Panc1 (cell line): ENCODE measurements at places on chromosomes 6 and 20.

DNA sequence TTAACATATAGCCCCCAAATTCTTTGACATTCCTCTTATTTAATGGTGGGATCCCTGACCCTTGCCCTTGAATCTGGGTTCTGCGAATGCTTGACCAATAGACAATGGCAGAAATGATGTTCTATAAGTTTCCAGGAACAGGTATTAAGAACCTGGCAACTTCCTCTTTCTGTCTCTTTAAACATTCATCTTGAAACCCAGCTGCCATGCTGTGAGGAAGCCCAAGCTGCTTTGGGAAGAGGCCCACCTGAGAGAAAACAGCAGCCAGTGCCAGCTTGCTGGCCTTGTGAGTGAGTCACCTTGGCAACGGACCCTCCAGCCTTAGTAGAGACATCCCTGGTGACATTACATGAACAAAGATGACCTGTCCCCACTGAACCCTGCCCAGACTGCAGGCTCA, 45.2 kb upstream of the RALY start:
- no peak for DNase-seq

- DNase-seq = no peak
These were observed 24.4 kb downstream of the SPDEF start for GRCh38 chr6:34531580-34532201.

DNA sequence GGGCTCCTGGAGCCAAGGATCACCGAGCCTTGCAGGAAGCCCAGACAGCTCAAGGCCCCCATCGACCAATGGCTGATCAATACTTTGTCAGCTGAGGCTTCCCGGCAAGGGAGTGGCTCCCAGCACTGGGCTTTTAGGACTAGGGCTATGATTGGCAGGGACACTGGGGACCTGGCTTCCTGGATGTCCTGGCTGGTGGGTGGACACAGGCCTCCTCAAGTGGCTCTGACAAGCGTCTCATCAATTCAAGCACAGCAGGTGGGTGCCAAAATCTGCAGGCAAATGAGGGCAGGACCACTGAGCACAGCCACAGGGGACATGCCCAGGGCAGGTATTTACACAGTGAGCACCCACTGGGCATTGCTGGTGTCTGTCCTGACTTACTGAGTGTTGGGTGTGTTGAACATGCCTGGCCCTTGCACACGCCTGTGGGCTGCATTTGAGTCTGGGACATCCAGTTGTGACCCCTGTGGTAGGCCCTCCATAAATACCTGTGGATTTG, 420.1 kb upstream of the SULF2 start:
- DNase-seq = no peak

- DNase-seq = no peak
These were observed 33.9 kb downstream of the PSMG4 start for GRCh38 chr6:3292431-3293197.

GRCh38 chr6:22737331-22737730, 168.0 kb downstream of the HDGFL1 start:
- no peak for DNase-seq

DNA sequence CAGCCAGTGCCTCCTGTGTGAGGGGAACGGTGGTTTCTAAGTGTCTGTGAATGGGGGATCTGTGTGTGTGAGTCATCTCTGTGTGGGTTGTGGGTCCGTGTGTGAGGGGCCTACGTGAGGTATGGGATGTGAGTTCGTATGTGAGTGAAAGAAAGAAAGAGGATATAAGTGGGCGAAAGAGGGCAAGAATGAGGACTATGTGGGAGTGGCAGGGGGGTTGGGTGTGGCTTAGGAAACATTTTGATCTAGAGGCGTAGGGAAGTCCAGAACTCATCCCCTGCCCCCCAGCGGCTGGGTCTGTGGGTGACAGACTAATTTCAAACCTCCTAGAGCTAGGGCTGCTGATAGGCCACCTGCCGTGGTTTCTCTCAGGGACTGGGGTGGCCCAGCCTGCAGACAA, 35.5 kb downstream of the DHX35 start:
- no peak for DNase-seq

- no peak for DNase-seq
These were observed 11.5 kb downstream of the SLC2A10 start for GRCh38 chr20:46720776-46721425.

DNA sequence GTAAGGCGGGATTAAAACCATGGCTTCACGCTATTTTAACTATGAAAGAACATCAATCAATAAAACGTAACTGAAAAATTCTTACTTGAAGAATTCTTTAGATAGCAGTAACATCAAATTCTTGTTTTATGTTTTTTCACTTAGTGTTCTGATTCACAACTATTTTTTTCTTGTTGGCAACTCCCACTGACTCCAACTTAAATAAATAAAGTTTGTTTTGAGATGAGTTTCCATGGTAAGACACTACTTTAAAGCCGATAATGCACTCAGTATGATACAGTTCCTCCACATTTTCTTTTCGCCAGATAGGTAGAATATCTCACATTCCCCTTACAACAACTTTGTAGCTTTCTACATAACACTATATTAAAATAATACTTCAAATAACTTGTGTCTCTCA, 33.1 kb upstream of the CNKSR3 start:
- no peak for DNase-seq

GRCh38 chr6:33411632-33412005, 805 bp downstream of the PHF1 start:
- no peak for DNase-seq

GRCh38 chr6:15350386-15351083, 104.7 kb downstream of the JARID2 start:
- no peak for DNase-seq

- DNase-seq = no peak
These were observed 8.2 kb downstream of the GCNT2 start for GRCh38 chr6:10529231-10529801.

GRCh38 chr6:163133017-163133416, 281.5 kb upstream of the QKI start:
- DNase-seq = no peak

DNA sequence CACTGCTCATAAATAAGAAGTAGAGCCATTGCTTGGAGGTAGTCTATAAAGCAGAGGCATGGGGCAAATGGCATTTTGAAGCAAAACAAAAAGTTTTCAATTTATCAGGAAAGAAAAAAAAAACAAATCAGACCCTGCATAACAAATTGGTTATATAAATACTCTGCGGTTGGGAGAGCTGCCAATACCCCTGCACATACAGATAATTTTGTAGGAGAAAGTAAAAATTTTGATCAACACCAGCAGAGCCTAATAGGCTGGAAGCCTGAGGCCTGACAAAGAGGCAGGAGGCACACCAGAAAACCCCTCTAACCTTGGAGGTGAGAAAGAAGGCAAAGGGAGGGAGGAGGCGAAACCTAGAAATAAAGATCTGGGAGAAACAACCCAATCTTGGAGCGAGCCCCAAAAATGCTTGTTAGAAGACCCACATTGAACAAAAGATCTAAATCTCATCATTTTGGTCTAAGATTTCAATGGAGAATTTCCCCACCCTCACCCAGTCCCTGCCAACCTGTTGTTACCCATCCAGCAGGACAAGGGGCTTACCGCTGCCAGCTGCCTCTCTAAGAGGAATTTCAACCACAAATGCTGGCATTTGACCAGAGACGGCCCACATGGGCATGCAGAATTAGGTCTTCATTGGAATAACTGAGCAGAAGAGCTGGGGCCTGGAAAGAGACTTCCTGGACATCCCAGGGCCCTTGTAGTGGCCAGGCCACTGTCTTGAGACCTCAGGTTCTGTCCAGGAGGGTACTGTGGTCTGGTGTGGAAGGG, 28.4 kb downstream of the FOXA2 start:
- no peak for DNase-seq

DNA sequence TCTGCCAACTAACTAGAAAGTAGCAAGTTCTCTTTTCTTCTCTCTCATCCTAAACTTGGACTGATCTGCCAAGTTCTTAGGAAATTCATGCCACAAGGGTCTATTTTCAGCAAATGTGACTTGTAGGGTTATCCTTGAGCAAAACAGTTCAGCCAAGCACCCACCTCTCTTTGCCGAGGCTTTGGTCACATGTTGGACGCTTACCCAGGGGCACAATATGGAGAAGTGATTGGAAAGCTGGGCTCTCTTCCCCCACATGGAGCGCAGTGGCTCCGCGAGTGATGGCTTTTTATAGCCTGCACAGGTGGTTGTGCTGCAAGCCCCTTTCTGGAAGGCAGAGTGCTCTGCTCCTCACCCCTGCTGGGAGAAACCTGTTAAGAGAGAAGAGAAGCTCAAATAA, 47.7 kb upstream of the FNDC1 start:
- no peak for DNase-seq

GRCh38 chr6:151962246-151962846, 154.9 kb downstream of the ESR1 start:
- no peak for DNase-seq

- DNase-seq = no peak
These were observed 36.8 kb upstream of the CLDN20 start for GRCh38 chr6:155227046-155227445.

DNA sequence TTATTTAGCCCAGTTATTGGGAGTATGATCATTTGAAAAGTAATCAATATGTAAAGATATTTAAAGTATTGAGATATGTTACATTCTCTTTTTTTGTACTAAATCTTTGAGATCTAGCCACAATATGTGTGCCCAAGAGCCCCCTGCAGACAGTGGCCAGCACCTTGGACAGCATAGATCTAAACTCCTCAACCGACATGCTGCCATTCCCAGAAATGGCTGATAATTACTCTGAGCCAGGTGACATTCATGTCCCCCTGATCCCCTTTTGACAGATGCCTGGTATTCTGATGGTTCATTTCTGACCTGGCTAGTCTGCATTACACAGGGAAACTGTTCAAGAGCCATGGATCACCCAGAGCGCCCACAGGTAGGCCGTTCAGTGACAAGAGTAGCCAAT, 177.1 kb downstream of the ZDHHC14 start:
- DNase-seq = no peak

- DNase-seq = no peak
These were observed 20.2 kb upstream of the REV3L start for GRCh38 chr6:111503194-111503593.

DNA sequence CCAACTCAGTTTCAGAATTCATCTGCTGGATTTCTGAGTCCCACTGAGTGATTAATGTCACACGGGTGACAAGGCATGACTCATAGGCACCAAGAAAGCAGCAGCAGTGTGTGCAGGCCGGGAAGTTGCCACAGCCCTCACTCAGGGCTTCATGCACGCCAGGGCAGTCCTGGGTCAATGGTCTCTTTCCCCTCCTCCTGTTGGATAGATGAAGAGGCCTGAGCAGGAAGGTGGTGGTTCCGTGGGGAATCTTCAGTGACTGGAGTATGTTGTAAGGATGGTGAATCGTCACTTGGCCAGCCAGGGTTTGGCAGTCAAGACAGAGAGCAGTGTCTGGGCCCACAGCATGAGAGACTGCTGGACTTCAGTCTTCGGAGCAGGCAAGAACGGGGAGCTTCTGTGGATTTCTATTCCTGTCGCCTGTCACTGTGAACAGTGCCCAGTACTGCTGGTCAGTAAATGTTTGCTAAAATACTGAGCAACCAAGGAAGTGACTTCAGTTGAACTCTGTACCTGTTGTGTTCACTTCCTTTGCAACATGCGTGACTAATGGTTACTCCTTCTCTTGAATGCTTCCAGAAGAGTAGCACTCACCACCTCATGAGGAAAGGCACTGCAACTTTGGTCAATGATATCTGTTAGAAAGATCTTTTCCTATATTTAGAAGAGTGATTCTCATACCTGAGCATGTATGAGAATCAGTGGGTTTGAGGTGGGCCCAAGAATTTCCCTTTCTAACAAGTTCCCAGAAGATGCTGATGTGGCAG, 62.0 kb upstream of the CD93 start:
- DNase-seq = peak; percentile 86

DNA sequence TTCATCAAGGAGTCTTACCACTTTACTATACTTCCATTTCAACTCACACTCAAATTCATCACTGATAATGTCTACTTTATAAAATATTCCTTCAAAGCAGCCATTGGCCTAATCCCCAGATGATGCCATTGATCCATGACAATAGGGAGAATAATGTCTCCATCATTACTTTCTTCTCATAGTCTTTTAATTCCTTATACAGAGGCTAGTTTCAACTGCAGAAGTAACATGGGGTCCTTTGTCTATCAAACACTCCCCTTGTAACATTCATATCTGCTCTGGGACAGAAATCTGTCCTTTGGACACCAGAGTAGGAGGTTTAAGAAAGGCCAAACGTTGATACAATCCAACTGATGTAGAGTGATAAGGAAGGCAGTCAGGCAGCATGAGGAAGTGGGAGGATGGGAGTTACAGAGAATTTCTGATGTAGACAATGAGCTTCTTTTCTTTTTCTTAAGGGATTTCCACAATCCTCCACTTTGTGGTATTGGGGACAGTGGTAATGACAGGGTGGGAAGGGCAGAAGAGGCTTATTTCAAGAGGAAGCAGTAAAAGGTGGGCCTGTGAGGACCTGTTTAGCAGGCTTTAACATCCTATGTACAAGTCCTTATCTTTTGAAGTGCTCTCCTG, 18.9 kb upstream of the HLA-DOA start:
- no peak for DNase-seq

- DNase-seq = no peak
These were observed 86.6 kb downstream of the SLC16A10 start for GRCh38 chr6:111173946-111174345.

- DNase-seq = no peak
These were observed 988 bp downstream of the ECHDC1 start for GRCh38 chr6:127342296-127342945.

DNA sequence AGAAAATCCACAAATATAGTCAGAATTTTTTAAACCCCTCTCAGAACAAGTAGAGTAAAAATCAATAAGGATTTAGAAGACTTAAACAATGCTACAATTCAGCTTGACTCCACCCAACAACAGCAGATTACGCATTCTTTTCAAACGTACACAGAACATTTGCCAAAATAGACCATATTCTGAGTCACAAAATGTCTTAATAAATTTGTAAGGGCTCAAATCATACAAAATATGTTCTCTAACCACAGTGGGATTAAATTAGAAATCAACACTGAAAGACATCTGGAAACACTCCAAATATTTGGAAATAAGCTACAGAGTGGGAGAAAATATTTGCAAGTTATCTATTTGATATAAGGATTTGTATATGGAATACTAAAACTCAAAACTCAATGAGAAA, 164.2 kb upstream of the AKAP12 start:
- DNase-seq = no peak

GRCh38 chr20:32466739-32467505, 108.8 kb downstream of the ASXL1 start:
- no peak for DNase-seq

DNA sequence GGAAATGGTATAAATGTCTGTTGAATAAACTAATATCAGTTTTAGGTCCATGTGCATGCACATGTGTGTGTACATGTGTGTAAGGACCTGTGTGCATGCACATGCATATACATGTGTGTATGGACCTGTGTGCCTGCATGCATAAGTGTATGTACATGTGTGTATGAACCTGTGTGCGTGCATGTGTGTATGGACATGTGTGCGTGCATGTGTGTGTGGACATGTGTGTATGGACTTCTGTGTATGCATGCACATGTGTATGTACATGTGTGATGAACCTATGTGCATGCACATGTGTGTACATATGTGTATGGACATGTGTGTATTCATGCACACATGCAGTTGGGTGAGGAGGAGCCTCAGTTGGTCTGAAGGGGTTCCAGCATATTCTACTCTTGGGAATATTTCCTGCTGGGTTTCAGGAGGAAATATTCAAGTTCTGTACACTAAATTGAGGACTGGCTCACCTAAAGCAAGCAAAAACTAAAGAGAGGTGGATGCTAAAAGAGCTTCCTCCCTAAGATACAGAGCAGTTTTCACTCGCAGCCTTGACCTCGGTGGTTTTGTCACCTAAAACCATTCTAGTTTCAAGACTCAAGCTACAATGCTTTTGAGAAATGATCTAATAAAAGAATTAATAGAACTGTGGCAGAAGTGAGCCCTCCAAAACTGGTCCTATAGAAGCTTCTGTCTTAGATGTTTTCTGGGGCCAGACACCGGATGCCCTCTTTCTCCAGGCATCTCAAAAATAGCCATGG, 742.8 kb downstream of the MAFB start:
- DNase-seq = no peak
